Renal cortical epithelial cell (primary cell): ENCODE measurements at places on chromosomes 12 and 14. TPM values are rescaled to one million over a fixed set of nuclear protein-coding genes. Genes with fewer than 3 reads are reported as not detected.

The L3HYPDH gene
- 35.6 and 57.3 TPM in 2 replicates for total RNA-seq

The OR4E2 gene
- total RNA-seq = not detected in 2 replicates

The PTPRR gene
- 0.45 and 4.5 TPM in 2 replicates for total RNA-seq

The HOXC10 gene
- total RNA-seq = 1.6 and 15.3 TPM in 2 replicates

The INHBC gene
- total RNA-seq = not detected in 2 replicates

The COX8C gene
- total RNA-seq = 0.60 TPM in 1 of 2 replicates, not detected in the other

The R3HDM2 gene
- total RNA-seq = 2.6 and 32.1 TPM in 2 replicates

The C3AR1 gene
- 0.17 and 0.30 TPM in 2 replicates for total RNA-seq

The LRRC43 gene
- total RNA-seq = 0.69 and 1.3 TPM in 2 replicates

- peak; percentile 97 for DNase-seq
Measured at GRCh38 chr14:58281969-58282368, 16.4 kb upstream of the ARID4A start.

DNA sequence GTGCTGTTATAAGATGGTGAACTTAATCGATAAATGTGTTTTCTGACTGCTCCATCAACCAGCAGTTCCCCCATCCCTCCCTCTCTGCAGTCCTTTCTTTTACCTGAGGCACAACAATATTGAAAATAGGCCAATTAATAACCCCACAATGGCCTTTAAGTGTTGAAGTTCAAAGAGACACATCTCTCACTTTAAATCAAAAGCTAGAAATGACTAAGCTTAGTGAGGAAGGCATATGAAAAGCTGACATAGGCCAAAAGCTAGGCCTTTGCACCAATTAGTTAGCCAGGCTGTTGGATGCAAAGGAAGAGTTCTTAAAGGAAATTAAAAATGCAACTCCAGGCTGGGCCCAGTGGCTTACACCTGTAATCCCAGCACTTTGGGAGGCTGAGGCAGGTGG lies 43.7 kb downstream of the SAV1 start:
- no peak for DNase-seq

DNA sequence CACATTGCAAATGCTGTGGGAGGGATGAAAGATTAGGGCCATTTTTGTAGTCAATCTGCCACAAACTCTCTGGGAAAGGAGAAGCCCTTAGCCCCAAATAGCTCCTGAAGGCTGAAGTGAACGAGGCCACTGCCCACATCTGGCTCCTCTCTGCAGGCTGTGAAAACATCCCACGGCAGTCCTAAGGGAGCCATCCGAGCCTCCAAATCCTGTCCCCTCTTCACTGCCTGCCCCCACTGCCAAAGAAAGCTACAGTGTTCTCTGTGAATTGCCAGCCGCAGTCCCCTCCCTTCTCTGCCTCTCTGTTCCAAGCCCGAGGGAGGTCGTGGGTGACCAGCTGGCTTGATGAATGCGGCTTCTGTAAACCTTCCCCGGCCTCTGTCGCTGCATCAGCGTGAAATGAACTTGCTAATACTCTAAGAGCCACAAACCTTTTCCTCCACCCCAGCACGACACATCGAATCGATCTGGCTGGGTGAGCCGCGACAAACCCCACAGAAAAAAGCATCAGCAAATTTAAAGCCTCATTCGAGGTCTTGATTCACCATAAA lies 180.7 kb upstream of the NRXN3 start:
- no peak for DNase-seq

DNA sequence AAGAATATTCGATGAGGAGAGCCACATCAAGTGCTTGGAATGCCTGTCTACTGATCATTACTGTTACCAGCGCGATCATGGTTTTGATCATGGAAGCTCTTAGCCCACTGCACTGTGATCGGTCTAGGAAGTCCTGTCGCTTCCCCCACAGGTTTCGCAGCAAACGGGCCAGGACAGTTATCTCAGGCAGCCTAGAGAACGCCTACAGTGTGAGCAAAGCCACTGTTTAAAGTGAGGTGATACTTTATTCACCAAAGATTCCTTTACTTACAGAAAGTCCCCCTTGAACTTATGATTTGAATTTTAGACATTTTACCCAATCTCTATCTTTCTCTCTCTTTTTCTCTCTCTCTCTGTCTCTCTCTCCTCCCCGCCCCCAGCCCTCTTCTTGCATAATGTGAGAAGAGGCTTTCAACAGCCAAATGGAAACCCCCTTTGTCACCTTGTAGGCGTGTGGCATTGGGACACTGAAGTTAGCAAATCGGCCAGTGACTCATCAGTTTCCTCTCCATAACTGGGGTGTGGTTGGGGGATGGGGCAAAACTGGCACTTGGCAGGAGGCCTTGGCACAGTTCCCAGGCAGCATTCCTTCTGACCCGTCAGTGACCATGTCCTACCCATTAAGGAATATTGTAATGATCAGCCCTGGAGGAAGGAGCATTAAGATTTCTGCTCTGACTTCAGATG lies 214.8 kb downstream of the CHST11 start:
- peak; percentile 99 for DNase-seq

GRCh38 chr14:57573173-57573572 lies 79.5 kb upstream of the CCDC198 start:
- peak; percentile 57 for DNase-seq

DNA sequence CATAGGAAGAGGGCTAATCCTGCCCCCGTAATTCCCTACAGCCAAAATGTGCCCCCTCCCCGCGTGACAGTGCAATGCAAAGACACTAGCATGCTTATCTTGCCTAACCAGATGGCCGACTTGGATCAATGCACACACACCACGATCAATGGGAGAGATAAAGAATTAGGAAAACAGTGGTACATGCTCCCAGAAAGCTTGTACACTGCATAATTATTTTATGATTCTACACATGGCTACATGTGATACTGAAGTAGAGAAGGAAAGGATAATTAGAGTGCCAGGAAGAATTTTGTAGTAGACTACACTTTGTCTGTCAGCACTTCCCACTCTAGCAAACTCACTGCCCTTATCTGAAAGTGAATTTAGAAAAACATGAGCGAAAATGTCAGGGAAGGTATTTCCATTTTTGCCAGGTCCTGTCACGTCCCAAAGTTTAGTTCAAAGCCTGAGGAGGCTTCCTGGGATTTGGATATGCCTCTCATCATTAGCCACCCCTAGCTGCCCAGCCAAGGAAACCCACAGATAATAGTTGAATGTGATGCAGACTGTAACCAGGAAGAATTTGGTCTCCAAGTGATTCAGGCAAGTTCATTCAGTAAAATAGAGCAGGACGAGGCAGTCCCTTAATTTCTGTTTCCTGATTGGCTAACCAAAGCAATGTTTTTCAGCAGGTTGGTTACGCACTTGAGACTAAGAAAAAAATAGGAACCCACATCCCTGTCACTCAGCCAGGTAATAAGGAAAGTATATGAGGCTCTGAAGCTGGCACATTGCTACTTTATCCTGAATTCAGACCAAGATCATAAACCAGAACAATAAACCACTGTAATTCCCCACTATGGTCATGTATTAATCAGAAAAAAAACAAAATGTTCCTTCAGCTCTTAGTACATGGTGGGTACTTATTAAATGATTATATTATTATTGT lies 199.6 kb upstream of the OTX2 start:
- DNase-seq = no peak

- no peak for DNase-seq
Measured at GRCh38 chr14:81638656-81639280, 105.1 kb upstream of the SEL1L start.

- DNase-seq = no peak
Measured at GRCh38 chr12:92061061-92061460, 84.6 kb downstream of the BTG1 start.

DNA sequence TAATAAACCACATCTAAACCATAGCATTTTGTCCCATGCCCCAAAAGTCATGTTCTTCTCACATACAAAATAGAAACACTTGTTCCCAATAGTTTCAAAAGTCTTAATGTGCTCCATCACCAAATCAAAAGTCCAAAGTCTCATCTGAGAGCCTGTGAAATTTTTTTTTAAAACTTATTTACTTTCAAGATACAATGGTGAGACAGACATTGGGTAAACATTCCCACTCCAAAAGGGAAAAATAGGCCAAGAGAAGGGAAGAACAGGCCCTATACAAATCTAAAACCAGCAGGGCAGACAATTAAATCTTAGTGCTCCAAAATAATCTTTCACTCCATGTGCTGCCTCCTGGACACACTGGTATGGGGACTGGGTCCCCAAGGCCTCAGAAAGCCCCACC lies 84.4 kb upstream of the AMIGO2 start:
- DNase-seq = no peak

DNA sequence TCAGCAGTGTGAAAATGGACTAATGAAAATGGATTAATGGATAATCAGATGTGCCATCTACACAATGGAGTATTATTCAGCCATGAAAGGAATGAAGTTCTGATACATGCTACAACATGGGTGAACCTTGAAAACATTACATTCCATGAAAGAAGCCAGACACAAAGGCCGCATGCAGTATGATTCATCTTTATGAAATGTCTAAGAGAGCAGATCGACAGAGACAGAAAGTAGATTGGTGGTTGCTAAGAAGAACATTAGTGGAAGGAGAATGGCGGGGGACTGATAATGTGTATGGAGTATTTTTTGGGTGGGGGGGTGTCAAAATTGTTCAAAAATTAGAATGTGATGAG lies 47.3 kb downstream of the PRKAB1 start:
- peak; percentile 59 for DNase-seq

DNA sequence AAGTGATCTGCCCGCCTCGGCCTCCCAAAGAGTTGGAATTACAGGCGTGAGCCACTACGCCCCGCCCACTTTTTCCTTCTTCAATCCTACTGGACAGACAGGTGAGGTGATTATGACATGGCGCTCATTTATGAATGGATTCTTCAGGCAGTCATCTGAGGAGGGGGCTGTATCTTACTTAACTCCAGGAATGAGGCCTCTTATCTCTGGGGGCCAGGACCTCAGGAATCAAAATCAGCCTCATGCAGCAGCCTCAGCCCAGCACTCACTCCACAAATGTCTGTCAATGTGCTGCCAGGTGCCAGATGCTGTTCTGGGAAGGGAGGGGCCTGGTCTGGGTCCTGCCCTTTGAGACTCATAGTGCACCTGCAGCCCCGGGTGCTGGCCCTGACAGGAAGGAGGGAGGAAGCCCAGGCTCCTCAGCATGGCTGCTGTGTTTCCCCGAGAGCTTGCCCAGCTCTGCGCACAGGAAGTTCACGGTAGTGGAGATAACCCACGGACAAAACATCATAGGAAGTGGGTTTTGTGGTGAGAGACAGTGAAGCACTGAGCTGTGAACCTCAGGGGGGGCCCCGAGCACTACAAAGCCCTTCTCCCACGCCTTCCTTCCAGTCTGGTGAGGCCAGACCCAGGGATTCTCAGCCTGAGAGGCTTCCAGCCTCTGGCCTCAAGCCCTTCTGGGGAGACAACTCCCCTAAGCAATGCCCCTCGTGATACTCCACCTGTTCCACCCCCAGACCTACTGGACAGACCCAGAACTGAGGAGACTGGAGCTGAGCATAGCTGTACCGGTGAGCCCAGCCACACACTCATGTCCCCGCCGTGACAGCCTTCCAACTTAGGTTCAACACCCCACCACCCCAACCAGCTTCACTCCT lies 22.3 kb downstream of the GALNT6 start:
- DNase-seq = peak; percentile 66

GRCh38 chr12:110109037-110109836 lies 14.9 kb upstream of the IFT81 start:
- peak; percentile 88 for DNase-seq

DNA sequence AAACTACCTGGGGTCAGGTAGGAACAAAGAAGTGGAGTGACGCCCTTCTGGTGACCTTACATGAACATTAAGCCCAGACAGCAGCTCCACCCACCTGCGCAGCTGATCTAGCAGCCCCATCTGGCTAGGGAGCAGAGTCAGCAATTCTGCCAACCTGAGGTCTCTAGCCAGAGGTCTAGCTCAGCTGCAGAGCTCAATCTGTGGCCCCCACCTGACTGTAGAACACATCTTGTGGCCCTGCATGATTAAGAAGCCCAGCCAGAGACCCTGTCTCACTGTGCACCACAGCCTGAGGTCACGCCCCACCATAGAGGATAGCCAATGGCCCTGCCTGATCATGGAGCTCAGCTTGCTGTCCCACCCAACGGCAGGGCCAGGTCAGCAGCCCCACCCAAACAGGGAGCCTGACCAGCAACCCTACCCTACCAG lies 50.6 kb upstream of the HIGD1C start:
- no peak for DNase-seq

DNA sequence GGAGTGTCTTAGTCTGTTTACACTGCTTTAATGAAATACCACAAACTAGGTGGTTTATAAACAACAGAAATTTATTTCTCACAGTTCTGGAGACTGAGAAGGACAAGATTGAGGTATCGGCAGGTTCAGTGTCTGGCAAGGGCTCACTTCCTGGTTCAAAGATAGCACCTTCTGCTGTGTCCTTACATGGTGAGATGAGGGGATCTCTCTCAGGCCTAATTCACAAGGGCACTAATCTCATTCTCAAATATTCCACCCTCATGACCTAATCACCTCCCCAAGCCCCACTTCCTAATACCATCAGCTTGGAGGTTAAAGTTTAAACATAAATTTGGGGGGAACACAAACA lies 35.0 kb upstream of the PLEK2 start:
- no peak for DNase-seq

GRCh38 chr12:23504641-23505399 lies 444.6 kb downstream of the SOX5 start:
- no peak for DNase-seq

- DNase-seq = peak; percentile 57
Measured at GRCh38 chr12:121697093-121697698, 15.4 kb upstream of the TMEM120B start.

- DNase-seq = no peak
Measured at GRCh38 chr14:94368956-94369355, 19.4 kb downstream of the SERPINA1 start.

GRCh38 chr14:102870994-102871831 lies 51.2 kb upstream of the AMN start:
- no peak for DNase-seq

GRCh38 chr12:27342536-27342935 lies 9.9 kb downstream of the BMAL2 start:
- no peak for DNase-seq

DNA sequence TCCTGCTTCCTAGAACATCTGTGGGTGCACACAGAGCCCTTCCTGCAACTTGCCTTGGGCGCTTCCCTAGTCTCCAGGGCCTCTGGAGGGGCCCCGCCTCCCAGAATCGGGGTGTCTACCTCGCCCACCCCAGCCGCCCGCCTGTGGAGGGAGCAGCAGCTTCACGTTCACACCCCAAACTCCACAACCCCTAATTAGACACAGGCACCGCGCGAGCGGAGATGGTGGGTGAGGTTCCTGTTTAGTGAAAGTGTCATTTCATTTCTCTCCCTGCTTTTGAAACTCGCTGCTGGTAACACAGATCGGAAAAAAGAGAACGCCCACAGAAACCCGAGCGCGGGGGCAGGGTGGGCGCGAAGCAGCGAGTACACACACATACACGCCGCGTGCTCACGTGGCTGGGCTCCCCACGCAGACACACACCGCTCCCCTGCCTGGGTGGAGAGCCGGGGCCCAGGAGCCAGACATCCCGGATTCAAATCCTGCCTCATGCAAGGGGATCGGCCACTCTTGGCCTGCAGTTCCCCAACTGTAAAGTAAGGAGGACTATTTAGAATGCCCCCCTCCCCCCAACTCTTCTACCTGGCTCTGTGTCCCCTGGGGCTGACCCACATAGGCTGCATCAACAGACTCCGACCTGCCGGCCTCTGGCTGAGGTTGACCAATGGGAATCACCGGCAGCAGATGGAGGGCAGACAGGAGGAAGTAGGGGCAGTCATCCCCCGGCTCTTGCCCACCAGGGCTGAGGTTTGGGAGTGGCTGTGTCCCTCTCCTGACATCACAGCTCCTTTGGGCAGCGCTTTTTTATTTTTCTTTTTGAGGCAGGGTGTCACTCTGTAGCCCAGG lies 79.2 kb upstream of the NCOR2 start:
- DNase-seq = no peak
